ENCODE measurements at places on chromosomes 5 and 9.

DNA sequence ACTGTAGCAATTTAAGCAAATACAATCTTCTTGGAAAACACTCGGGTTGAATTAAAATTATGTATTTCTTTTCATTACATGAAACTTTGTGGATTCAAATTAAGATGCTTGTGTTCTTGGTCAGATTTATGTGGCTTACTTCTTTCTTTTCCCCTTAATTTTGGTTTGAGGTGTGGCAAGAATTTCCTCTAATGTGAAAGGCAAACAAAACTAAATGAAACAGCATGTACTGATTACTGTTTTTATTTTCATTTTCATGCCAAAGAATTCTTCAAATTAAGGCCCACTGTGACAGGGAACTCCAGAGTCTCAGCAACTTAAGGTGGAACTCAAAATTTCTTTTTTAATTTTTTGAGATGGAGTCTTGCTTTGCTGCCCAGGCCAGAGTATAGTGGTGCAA, at the start of gene OMD:
OMD (minus strand) TSS at position 132 of the 400 bp plus-strand sequence. CDS start 6,913 bp downstream, outside the sequence.
- DNase-seq, result no peak

- DNase-seq, result no peak
These were observed 226.2 kb downstream of the CACNA1B start for GRCh38 chr9:138103849-138104206.

DNA sequence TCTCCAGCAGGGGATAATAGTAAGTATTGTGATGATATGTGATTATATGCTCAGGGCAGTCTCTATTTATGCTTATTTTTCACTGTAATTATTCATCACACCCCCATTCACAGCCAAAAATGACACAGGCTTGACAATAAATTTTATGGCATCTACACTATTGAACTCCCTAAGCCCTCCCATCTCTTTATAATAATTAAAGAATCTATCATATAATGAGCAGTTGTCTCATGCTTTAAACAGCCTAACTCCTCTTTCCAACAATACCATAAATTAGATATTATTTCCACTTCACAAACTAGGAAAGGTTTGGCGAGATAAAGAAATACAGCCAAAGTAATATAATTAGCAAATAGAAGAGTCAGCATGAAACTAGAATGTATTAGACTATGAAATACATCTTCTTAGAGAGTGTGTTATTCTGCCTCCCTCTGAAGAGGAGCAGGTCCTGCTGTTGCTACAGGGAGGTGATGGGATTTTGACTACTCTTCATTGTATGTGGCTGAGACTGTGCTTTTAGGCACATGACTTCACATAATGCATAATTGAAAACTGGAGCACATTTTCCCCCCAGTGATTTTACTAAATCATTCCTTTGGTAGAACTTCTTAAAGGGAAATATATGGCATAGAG, 488.8 kb downstream of the HTR1A start:
- no peak for DNase-seq

- no peak for DNase-seq
These were observed 4.4 kb downstream of the LRRC8A start for GRCh38 chr9:128886211-128886891.

- DNase-seq, result no peak
These were observed 12.2 kb downstream of the AFAP1L1 start for GRCh38 chr5:149283626-149284480.

DNA sequence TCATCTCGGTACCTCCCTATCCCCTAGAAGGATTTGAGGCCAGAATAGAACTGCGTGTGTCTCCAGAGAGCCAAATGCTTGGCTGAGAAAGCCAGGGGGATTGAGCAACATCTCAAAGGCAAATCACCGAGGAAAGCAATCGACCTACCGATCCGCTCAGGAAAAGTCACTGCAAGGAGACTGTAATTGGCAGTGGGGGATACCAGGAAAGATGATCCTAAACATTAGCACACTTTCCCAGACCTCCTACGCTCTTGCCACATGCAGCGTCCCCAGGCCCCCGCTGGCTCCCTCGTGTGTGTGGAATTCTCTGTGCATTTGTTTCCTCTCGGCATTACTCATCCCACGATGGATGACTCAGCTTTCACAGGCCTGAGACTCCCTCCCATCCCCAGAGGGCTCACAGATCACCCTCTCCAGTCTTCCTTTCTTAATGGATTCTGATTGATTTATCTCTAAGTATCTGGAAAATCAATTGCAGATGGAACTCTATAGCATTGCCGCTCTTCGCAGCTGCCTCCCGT, 82.2 kb upstream of the ICE1 start:
- DNase-seq, result no peak

DNA sequence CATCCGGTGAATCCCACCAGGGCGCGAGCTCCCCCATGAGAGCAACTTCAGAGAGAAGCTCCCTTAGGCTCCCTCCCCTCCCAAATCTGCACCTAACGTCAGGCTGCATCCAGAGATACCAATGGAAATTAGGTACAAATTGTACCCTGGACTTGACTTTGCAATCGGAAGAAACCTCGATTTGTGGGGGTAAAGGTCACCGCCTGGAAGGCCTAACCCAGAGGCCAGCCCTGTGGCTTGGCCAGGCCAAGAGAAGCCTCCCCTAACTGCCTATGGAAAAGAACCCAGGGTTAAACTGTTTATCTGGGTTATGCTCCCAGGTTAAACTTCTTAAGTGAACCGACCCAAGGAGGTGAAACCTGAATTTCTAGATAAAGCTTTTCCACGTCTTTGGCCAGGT, 80.4 kb downstream of the GTF3C4 start:
- no peak for DNase-seq

DNA sequence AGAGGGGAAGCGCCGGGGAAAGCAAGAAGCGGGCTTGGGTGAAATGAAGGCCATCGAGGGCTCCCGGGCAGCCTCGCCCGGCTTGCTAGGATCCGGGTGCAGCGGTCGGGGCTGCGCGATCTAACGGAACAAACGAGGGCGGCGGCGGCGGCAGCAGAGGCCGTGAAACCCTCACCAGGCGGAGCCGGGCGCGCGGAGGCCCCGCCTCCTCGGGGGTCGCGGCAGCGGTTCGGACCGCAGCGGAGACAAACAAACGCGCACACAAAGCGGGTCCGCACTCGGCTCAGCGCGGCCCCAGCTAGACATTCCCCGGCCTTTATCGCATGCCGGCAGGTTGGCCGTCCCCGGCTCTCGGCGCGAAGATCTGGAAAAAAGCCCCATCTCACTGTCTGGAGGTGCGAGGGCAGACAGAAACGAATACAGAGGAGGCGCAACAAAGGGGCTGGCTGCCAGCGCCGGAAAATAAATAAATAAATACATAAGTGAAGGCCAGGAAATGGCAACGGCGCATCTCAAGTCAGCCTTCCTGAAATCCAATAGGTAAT, 10.5 kb upstream of the TRIM36 start:
- peak; percentile 15 for DNase-seq

DNA sequence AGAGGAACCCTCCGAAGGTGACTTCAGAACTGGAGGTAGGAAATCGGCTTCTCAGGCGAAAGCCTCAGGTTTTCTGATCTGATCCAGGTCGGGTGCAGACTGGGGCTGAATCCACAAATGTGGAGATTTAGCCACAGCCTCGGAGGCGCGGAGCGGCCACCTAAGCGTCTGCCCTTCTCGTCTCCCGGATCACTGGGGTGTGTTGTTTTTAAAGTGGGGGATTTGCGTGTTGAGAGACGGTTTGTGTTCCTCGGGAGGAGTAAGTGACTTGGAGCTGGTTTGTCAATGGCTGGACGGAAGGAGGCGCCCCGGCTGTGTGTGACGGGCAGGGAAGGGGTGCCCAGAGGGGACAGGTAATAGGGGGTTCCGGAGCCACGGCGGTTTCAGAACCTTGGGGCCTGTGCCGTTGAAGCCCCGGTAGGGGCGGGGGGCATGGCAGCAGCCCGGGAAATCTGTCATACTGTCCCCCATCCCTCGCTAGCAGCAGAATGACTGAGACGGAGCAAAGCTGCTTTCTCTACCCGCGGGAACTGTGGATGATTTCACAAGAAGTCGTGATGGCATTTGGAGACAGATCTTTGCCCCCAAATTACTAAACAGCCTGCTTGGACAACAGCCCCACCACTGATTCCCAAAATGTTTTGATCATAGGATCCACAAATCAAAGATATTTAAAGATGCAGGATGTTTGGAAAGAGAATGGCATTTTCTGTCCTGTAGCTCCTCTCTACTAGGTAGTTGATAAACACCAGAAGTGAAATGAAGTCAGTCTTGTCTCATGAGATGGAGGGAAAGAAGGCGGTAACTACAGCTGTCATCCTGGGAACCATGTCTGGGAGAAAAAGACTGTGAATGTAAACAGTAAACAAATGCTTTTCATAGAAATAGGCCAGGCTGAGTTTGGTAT, 216.5 kb downstream of the PDZD2 start:
- no peak for DNase-seq

DNA sequence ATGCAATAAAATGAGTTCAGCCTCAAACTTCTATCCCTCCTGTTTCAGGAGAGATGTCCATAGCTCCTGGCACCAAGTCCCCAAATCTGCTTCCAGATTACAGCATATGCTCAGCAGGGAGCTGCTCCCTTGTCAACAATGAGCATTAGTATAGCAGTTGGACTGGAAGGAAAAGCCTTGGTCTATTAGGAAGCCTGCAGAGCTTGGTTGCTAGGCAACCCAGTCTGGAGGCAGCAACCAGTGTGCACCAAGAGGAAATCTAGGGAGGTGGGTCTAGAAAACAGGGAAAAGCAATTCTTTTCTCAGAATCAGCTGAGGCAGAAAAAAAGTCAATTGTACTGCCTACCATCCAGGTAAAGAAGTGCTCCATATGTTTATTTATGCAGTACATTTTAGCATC, 229.5 kb upstream of the NMUR2 start:
- DNase-seq, result no peak

GRCh38 chr5:85441156-85441555, 1056.5 kb upstream of the EDIL3 start:
- DNase-seq, result no peak
